ENCODE measurements at places on chromosomes 13 and 19. TPM values are rescaled to one million over a fixed set of nuclear protein-coding genes. Genes with fewer than 3 reads are reported as not detected.

Gene USHBP1
- total RNA-seq = 37.3 TPM

Gene ZNF575
- 0.09 TPM for total RNA-seq

Gene ZNF99
- not detected for total RNA-seq

Gene PPP2R1A
- total RNA-seq = 96.3 TPM

Gene ZNF14
- total RNA-seq = 6.0 TPM

Gene ARHGAP45
- 11.9 TPM for total RNA-seq

Gene TMEM86B
- 1.0 TPM for total RNA-seq

Gene COMP
- total RNA-seq = not detected

Gene NLRP5
- not detected for total RNA-seq

Gene ZNF528
- 14.4 TPM for total RNA-seq

Gene CEACAM20
- not detected for total RNA-seq

Gene RXFP2
- total RNA-seq = not detected

Gene APOC1
- 1.5 TPM for total RNA-seq

Gene LRP3
- total RNA-seq = 3.9 TPM

Gene OR7D2
- total RNA-seq = not detected

Gene FREM2
- total RNA-seq = not detected

Gene NLRP4
- not detected for total RNA-seq

Gene CEACAM3
- not detected for total RNA-seq

Gene LCP1
- total RNA-seq = under 0.01 TPM

Gene ZNF547
- total RNA-seq = 2.6 TPM

Gene GDF15
- total RNA-seq = 51.2 TPM

Gene ABCA7
- total RNA-seq = 3.6 TPM

Gene COMMD6
- total RNA-seq = 115 TPM

Gene MTIF3
- 44.6 TPM for total RNA-seq

Gene TRAPPC6A
- total RNA-seq = 40.7 TPM

Gene RNF113B
- not detected for total RNA-seq

Gene BRME1
- 0.22 TPM for total RNA-seq

Gene SLC25A41
- not detected for total RNA-seq

Gene BORCS8
- total RNA-seq = 18.3 TPM

Gene CABP5
- not detected for total RNA-seq

Measured in dermis lymphatic vessel endothelial cell (primary cell).